ENCODE measurements at places on chromosomes 16 and 17.

DNA sequence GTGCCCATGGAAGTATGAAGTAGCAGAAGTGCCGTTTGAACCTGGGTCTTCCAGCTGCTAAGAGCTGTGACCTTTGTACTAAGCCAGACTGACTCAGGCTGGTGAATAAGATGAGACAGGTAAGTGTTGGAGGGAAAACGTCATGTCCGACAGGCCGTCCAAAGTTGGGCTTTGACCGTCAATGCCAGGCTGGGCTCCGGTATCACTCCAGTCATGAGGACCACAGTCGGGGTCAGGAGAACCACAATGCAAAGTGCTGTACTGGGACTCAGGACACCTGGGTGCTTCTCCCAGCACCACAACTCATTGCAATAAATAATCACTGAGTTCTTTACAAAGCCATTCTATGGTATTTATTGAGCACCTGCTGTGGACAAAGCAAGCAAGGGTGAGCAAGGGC is 268.6 kb downstream of the HAPSTR1 start:
- no peak for DNase-seq

- DNase-seq, result no peak
These were observed 17.8 kb downstream of the CDH16 start for GRCh38 chr16:66900721-66901441.

GRCh38 chr17:8670421-8670820 is 39.9 kb upstream of the MYH10 start:
- no peak for DNase-seq

DNA sequence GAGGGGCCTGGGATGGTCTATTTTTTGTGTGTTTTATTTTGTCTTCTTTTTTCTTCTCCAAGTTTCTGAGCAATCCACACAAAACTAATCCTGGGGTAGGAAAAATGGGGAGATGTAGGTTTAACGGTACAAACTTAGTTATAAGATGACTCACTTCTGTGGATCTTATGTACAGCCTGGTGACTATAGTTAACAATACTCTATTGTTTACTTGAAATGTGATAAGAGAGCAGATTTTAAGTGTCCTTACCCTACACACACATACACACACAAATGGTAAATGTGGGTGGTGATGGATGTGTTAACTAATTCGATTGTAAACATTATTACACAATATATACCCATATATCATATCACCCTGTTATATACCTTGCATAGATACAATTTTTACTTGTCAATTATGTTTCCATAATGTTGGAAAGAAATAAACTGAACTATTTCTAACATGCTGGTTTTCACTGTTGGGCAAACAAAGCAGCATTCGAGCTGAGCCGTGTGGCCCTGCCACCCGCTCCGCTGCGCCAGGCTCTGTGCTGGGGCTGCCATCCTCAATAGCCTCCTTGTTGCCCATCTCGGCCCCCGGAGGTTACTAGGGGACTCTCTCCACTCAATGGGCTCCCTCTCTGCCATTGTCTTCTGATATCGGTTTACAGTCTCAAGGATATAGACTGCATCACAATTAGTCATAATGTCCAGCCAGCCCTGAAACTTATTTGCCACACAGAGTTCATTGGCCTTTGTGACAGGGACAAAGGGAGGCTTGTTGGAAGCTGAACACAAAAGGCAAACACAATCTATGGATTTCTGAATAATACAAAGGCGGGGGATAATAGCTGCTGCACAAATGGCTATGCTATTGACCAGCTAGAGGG is 380.3 kb upstream of the MAF start:
- DNase-seq, result no peak

GRCh38 chr16:48833461-48833860 is 223.5 kb upstream of the N4BP1 start:
- no peak for DNase-seq

- DNase-seq, result no peak
These were observed 6.2 kb upstream of the CYLD start for GRCh38 chr16:50735629-50736122.

GRCh38 chr17:51147650-51148049 is 5.7 kb upstream of the NME1 start:
- no peak for DNase-seq

DNA sequence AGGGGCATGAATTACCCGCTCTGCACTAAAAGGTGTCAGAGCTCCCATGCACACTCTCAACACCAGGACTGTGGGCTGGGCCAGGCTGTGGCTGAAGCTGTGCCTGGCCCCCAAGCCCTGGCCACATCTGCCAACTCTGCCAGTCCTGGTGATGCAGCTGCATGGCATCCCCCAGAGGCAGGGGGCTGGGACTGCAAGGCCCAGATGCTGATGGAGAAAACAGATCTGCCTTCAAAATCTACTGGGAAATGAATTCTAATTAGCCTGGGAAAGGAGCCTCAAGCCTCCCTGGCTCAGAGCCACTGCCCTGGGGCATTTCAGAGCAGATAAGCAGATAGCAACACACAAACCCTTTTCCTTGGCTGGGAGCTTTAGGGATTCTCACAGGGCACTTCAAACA is 3.4 kb downstream of the CHST6 start:
- DNase-seq, result peak; percentile 46

- no peak for DNase-seq
These were observed 20.5 kb downstream of the TMEM94 start for GRCh38 chr17:75476752-75477489.

GRCh38 chr16:27822529-27822928 is 241.0 kb downstream of the GSG1L start:
- no peak for DNase-seq

- no peak for DNase-seq
These were observed 47.8 kb upstream of the NUFIP2 start for GRCh38 chr17:29341726-29342125.

DNA sequence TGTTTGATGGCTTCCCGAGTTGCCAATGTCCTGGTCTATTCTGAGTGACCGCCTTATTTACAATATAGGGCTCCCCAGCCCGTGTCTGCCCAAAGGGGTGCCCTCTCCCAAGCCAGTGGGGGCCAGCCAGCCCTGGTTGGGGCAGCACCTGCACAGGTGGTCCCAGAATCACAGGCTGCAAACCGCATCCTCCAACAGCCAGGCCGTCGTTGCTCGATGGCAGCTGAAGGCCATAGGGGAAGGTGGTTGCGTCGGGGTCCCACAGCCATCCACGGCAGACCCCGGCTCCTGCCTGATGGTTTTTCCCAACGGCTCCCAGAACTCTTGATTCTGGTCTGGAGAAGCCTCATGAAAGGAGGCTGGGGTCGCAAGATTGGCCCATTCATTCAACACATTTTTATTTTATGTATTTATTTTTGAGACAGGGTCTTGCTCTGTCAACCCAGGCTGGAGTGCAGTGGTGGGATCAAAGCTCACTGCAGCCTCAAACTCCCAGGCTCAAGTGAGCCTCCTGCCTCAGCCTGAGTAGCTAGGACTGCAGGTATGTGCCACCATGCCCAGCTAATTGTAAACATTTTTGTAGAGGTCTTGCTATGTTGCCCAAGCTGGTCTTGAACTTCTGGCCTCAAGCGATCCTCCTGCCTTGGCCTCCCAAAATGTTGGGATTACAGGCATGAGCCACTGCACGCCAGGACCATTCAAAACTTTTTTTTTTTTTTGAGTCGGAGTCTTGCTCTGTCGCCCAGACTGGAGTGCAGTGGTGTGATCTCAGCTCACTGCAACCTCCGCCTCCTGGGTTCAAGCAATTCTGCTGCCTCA is 79.0 kb upstream of the TOB1 start:
- no peak for DNase-seq

DNA sequence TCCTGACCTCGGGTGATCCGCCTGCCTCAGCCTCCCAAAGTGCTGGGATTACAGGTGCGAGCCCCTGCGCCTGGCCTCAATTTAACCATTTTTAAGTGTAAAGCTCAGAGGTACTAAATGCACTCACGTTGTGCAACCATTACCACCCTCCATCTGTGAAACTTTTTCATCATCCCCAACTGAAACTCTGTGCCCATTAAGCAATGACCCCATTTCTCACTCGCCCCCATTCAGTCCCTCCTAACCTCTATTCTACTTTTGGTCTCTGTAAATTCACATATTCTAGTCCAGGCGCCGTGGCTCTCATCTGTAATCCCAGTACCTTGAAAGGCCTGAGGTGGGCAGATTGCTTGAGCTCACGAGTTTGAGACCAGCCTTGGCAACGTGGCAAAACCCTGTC is 8.3 kb upstream of the SPNS3 start:
- no peak for DNase-seq

- DNase-seq, result no peak
These were observed 40.8 kb downstream of the YPEL2 start for GRCh38 chr17:59372138-59372751.

Measured in HuH-7.5 (cell line).